ENCODE measurements at places on chromosomes 4 and X.
A peak's percentile ranks its signal among the peaks of the same experiment; 100 is the strongest.

GRCh38 chr4:81491943-81492342, 20.2 kb upstream of the RASGEF1B start:
- peak; percentile 4 for DNase-seq

DNA sequence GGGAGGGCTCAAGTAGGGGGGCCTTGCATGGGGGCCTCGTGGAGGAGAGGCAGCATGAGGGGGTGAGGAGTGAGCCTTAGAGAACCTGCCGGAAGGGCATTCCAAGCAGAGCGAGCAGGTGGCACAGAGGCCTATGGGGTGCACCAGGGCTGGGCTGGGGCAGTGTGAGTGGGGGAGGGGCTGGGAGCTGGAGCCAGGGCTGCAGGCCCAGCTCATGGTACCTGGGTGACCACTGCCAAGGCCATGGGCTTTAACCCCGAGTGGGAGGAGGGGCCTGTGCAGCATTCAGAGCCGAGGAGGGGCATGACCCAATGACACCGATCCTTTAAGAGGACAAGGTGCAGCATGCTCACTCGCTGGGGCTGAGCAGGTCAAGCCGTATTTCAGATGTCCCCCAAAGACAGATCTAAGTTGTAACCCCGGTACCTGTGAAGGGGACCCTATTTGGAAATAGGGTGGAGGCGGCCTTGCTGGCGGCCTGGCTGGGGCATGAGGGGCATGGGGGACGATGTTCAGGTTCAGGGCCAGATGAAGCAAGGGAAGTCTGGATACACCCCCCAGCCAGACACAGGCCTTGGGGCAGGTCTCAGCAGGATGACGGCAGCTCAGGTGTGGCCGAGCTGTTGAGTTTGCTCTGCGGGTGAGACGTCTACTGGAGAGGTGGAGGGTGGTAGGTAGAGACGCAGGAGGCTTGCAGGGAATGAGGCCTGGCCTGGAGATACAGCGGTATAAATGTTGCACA, 137.0 kb downstream of the CPZ start:
- no peak for DNase-seq

- no peak for DNase-seq
Observed at GRCh38 chr4:17155486-17155885, 257.0 kb upstream of the LDB2 start.

GRCh38 chrX:119693996-119694451, 1.1 kb upstream of the SEPTIN6 start:
- no peak for DNase-seq

GRCh38 chr4:113012122-113012725, 37.2 kb upstream of the ANK2 start:
- DNase-seq: no peak

GRCh38 chr4:37197899-37198298, 46.6 kb upstream of the NWD2 start:
- DNase-seq: no peak

GRCh38 chr4:118280501-118281218, 72.1 kb downstream of the PRSS12 start:
- peak; percentile 82 for DNase-seq

DNA sequence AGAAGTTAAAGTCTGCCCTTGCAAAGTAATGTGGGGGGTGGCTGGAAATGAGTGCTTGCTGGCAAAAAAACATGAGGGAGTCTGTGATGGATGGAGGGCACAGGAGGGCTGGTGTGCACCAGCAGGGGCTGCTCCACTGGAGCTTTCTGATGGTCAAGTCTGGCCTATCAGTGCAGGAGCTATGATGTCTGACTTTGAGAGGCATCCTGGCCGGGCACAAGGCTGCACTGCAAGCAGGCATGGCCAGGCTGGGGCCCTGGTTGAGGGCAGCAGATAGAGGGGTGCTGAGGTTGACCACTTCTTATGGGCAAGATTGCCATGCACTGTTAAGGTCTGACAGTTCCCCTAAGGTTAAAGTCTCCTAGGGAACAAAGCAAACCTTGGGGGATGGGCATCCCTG, 1140.2 kb downstream of the FAM133A start:
- no peak for DNase-seq

- DNase-seq: no peak
Observed at GRCh38 chrX:148290931-148291330, 209.5 kb upstream of the AFF2 start.

DNA sequence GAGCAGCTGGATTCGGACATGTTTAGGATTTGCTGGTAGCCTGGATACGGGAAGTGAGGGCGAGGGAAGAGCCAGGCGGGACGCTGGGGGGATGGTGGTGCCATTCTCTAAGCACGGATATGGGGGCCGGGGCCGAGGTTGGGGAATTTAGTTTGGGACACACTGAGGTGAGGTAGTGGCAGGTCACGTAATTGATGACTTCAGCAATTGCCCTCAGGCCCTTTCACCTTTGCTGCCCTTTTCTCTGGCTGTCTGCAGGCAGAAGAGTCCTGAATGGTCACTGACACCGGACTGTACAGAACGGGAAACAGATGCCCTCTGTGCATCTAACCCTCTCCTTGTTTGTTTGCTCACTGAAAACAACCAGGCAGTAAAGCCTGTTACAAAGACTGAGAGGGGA, 16.9 kb upstream of the HMGB3 start:
- DNase-seq: no peak

DNA sequence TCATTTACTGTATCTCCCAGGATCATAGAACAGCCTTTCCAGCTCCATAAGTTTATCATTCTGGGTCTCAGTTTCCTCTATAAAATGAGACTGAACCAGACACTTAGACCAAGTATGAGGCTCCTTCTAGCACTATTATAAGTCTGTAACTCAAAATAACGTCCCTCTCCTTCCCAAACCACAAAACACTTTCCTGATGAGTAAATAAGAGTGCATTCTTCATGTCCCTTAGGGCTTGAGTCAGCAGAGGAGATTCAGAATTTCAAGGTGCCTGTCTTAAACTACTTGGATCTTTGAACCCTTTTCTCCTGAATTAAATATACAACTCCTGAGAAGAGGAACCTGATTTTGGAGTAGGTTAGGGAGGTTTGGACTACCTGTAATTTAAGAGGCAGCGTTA, 62.6 kb downstream of the GLRA2 start:
- DNase-seq: no peak

- no peak for DNase-seq
Observed at GRCh38 chr4:72797486-72797885, 228.5 kb upstream of the ADAMTS3 start.

DNA sequence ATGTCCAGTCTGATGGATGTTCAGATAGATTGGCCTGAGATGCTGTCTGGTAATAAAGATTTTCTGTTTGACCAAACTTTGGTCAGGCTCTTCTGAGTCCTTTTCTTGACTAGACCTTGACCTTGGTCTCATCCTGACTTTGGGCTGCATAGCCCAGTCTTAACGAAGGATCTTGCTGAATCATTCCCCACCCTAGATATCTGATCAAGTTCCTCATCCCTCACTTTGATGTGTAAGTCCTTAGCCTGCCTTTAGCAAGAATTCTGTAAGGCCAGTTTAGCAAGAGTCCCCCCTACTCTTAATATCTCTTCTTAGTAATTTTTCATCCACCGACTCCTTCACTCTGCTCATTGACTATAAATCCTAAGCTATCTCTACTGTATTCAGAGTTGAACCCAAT, 244.4 kb upstream of the JADE1 start:
- no peak for DNase-seq

DNA sequence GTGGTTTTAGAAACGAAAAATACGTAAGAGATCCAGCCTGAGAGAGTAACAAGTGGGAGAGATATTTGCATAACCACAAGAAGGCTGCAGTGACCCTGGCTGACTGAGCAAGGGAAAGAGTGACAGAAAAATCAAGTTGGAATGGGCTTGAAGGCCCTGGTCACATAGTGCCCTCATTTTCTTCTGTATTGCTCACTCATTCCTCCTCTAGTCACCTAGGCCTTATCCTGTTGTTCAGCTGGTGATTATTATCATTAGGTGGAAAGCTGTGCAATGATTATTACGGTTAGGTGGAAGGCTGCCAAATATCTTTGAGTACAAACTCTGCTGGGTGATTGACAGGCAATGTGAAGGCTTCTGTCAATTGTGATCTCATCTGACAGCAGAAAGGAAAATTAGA, 2384.1 kb downstream of the PCDH7 start:
- DNase-seq: no peak

DNA sequence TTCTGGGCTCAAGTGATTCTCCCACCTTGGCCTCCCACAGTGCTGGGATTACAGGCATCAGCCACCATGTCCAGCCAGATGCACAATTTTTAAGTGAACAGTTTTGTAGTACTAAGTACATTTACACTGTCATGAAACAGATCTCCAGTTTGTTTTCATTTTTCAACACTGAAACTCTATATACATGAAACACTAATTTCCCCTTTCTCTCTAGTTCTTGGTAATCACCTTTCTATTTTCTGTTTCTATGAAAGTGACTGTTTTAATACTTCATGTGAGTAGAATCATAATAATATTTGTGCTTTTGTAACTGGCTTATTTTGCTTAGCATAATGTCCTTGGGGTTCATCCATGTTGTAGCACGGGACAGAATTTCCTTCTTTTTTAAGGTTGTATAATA, 237.4 kb downstream of the CAMK2D start:
- DNase-seq: no peak

Measured in astrocyte of the spinal cord (primary cell).